ENCODE measurements at places on chromosomes 5 and 9. TPM values are rescaled to one million over a fixed set of nuclear protein-coding genes. Genes with fewer than 3 reads are reported as not detected.

DNA sequence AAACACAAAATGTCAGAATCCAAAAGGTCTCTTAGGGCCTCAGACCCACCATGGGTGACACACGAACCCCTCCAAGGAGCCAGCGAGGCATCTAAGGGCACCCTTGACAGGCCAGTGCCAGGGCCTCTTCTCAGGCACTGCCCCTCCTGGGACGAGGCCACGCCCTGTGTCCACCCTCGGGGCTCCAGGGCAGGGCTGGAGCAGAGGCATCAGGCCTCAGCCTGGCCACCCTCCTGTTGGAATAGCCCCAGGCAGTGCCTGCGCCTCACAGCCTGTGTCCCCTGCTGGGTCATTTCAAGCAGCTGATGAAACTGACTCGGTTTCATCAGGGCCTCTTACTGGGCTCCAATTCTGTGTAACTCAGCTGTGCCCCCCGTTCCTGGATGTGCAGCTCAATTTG is 32.8 kb upstream of the SUSD3 start:
- DNase-seq, result no peak

DNA sequence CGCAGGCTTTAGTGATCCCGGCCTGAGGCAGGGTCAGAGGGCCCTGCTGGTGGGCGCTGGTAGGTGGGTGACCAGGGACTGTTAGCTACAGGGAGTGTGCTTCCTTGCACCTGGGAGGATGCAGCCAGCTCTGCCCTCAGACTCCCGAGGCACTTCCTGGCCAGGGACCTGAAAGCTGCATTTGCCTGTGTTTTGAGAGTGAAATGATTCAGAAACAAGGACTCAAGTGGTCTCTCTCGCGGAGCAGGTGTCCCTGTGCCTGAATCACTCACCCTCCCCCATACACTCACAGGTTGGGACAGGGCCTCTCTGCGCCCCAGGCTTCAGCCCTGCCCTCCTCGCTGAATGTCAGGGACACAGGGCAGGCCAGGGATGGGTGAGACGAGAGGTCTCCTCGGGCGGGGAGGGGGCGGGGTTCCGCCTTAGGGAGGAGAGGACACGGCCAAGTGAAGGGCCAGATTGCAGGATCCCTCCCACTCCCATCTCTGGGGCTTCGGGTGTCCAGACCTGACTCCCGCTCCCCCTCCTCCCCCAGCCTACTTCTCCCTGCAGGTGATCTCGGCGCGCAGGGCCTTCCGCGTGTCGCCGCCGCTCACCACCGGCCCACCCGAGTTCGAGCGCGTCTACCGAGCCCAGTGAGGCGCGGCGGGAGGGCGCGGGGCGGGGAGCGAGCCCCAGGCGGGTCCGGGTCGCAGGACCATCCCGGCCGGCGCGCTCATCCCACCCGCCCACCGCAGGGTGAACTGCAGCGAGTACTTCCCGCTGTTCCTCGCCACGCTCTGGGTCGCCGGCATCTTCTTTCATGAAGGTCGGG is 1.5 kb downstream of the LTC4S start:
- no peak for DNase-seq

Gene ELOVL7
- not detected for total RNA-seq

Gene TLX3
- not detected for total RNA-seq

GRCh38 chr5:98836175-98836574 is 62.7 kb downstream of the RGMB start:
- DNase-seq, result no peak

Gene GPR151
- total RNA-seq, result not detected

- DNase-seq, result no peak
Measured at GRCh38 chr9:91033270-91033669, 231.7 kb downstream of the SYK start.

DNA sequence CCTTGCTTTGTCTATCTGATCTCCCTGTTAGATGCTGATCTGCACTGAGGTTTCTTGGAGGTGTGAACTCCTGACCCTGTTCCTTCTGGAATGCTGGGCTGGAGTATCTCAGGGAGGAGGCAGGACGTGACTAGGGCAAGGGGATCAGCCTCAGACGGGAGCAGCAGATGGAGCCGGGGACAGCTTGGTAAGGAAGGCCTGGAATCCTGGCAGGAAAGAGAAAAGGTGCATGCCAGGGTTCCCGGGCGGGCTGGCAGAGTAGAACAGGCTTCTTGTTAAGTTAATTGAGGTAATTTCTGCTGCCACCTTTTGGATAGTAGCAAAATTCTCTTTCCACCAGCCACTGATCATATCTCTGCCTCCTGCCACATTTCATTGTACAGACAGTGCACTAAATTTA is 180.9 kb downstream of the ZNF462 start:
- DNase-seq, result no peak

GRCh38 chr5:76545184-76545583 is 78.0 kb downstream of the F2RL2 start:
- DNase-seq, result no peak

- DNase-seq, result no peak
Measured at GRCh38 chr9:95719354-95719753, 156.1 kb upstream of the ERCC6L2 start.

- no peak for DNase-seq
Measured at GRCh38 chr9:26502311-26502710, 390.3 kb downstream of the CAAP1 start.

Gene FAT2
- not detected for total RNA-seq

DNA sequence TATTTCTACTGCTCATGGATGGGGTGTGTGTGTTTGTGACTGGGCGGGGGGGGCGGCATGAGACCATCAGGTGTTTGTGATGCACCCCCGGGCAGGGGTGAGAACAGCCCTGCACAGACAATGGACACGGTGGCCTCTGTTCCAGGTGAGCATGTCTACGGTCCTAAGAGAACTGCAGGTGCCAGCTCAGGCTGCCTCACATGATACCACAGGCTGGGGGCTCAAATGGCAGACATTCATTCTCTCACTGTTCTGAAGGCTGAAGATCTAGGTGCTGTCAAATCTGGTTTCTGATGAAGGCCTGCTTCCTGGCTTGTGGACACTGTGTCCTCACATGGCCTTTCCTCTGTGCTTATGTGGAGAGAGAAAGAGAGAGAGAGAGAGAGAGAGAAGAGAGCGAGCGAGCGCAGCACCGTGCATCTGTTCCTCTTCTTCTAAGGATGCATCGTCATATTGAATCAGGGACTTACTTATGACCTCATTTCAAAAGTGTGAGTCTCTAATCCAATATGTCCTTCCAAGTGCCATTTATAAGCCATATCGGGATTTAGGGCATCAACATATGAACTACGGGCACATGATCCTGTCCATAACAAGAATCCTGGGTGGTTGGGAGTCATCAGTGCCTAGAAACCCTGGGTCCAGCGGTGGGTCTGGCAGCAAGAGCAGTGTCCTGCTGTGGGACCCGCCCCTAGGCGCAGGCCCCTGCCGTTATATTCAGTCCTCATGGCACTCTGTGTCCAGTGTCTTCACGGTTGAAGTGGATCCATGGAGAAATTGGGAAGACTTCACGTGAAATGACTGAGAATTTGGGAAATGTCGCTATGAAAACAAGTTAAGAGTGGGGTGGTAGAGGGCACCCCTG is 42.5 kb downstream of the NXNL2 start:
- DNase-seq, result no peak

DNA sequence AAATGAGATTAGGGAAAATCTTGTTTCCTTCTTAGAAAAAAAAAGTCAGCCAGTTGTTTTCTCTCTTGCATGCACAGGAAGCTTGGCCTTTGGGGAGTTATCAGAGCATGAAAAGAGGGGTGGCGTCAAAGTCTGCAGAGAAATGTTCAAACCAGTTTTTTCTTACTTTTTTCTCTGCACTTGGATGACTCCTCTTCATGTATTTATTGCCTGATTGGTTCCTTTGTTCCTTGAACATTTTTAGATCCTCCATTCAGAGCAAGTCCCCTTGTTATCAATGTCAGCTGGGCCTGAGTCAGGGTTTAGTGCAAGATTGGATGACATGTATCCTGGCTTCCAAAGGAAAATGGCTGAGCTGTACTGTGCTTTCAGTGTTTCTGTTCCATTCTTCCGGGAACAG is 392.6 kb upstream of the BRINP1 start:
- no peak for DNase-seq

Gene TLE1
- 0.49 TPM for total RNA-seq

Measured in CD4-positive, alpha-beta memory T cell (primary cell).